T-cell (primary cell): ENCODE measurements at places on chromosomes 5 and 9. TPM values are rescaled to one million over a fixed set of nuclear protein-coding genes. Genes with fewer than 3 reads are reported as not detected.

GRCh38 chr5:23139338-23140171 is 286.4 kb upstream of the CDH12 start:
- no peak for DNase-seq

The DNM1 gene
- total RNA-seq, result 1.3 TPM

The RANBP17 gene
- 0.41 TPM for total RNA-seq

GRCh38 chr9:109439378-109440116 is 58.6 kb downstream of the PTPN3 start:
- no peak for DNase-seq

The TICAM2 gene
- total RNA-seq, result 1.3 TPM

The ARID3C gene
- not detected for total RNA-seq

DNA sequence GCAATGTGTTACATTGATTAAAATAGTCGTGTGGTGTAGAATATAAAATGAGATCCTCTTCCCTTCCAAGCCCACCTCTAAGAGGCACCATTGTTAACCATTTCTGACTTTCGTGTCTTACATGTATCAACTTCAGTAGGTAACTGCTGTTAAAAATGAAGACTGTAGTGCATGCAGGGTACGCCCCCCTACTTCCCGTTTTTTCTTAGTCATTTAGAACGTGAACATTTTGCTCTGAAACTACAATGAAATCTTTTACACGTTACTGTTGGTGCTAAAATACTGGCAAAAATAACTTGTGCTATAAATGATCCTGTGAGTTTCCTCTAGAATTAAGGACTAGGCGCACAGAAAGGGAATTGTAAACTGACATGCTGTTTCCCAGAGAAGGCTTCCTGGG is 41.5 kb downstream of the WNK2 start:
- DNase-seq, result no peak

DNA sequence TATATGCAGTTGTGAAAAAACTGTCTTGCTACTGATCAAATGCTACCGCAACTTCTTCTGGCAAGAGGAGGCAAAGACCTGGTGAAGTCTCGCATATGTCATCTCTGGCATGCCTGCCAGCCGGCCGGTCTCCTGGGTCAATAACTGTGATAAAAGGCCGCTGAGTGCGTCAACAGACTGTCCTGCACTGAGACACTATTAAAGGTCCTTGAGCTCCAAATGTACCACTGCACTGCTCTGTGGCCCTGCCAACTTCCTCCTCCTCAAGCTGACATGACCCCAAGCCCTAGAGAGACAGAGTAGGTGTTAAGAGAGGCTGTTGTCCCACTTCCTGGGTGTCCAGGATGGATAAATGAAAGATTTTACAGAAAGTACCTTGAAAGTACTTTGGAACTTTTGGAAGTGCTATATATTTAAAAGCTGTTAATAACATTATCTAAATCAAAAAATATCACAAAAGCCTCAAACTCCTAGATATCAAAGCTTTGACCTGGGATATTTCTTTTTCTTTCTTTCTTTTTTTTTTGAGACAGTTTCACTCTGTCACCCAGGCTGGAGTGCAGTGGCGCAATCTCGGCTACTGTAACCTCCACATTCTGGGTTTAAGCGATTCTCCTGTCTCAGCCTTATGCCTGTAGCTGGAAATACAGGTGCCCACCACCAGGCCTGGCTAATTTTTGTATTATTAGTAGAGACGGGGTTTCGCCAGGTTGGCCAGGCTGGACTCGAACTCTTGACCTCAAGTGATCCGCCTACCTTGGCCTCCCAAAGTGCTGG is 31.5 kb downstream of the RAPGEF1 start:
- DNase-seq, result no peak

DNA sequence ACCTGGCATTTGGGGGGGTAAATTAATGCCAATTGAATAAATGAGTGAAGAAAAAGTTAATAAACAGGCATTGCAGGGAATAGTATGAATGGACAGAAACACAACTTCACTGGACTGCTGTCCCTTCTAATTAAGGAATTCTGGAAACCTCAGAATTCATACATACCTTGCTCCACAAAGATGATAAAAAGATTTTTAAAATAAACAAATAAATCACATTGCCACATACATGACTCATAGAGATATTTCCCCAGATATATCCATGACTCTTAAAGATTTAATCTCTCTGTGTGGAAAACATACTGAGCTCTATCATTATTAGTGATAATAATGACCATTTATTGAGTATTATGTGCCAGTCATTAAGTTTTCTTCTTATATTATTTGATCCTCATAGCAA is 469.0 kb upstream of the MEF2C start:
- no peak for DNase-seq

GRCh38 chr9:113381909-113382411 is 5.2 kb upstream of the HDHD3 start:
- no peak for DNase-seq

The OSMR gene
- 0.26 TPM for total RNA-seq

DNA sequence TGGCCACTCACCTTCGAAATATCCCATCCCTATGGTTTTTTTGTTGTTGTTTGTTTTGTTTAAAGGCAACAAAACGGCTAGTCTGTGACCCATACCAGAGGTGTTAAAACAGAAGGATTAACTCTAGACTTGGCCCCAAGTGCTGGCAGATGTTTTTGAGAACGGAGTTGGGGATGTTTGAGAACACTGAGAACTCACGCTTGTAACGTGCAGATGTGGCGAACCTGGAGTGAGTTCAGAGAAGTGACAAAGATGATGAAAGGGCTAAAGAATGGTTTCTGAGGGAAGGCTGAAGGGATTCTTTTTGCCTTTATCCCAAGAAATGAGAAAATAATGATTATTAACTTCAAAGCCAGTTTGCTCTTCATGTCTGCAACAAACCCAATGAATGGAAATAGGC is 286.5 kb downstream of the ZNF608 start:
- DNase-seq, result no peak

DNA sequence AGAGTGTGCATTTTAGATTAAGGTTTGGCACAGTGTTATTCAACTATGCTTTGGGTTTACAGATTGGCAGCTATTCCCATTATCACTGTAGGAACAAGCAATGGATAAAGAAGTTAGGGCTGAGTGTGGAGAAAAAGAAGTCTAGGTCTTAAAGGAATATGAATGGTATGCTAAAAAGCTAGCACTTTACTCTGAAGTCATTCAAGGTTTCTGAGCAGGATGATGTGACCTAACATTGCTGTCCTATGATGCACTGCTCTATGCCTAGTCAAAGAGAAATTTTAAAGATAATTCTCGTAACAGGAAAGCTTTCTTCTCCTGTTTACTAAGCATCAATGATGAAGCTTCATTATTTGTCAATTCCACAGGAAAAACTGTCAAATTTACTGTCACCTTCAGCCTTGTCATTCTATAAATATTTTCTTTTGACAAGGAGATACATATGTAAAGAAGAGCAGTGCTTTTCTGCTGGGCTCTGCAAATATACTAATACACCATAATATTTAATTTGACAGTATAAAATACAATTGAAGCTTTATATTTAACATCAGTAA is 476.1 kb upstream of the PTPRD start:
- DNase-seq, result no peak

DNA sequence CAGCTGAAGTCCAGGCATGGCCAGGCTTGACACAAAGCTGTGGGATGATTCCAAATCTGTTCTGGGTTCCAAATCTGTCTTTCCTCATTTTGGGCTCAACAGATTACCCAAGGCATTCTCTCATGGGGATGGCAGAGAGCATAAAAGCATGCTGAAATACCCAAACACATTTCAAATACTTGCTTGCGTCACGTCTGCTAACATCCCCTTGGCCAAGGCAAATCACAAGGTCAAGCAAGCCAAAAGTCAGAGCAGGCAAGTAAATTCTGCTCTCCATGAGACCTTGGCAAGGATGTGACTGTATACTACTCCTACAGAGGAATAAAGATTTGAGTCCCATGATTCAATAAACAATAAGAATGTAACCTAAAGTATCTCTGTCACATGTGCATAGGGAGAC is 306.7 kb downstream of the EPB41L4A start:
- no peak for DNase-seq

- no peak for DNase-seq
These were observed 7.3 kb upstream of the TENT4A start for GRCh38 chr5:6705959-6706358.

GRCh38 chr5:123807177-123807945 is 295.4 kb downstream of the CSNK1G3 start:
- DNase-seq, result no peak

- DNase-seq, result no peak
These were observed 166.4 kb downstream of the PAM start for GRCh38 chr5:102921341-102922044.

The PRLR gene
- not detected for total RNA-seq

GRCh38 chr5:59842999-59843398 is 50.5 kb downstream of the PDE4D start:
- DNase-seq, result no peak

DNA sequence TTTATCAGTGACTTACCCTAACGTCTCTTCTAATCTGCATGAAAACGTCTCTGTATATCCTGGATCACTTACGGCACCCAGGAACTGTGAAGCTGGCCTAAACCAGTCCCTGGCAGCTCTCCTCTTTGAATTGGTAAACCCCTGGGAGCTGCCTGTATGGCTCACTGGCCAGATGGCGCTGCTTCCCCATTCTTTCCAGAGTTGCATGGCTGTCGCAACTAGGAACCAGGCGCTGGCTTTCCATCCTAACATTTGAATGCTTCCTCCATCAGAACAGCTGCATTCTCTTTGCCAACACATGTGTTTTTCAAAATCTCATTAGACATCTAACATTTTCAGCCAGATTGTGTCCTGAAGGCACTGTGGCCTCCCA is 8.0 kb upstream of the PCA3 start:
- DNase-seq, result no peak

DNA sequence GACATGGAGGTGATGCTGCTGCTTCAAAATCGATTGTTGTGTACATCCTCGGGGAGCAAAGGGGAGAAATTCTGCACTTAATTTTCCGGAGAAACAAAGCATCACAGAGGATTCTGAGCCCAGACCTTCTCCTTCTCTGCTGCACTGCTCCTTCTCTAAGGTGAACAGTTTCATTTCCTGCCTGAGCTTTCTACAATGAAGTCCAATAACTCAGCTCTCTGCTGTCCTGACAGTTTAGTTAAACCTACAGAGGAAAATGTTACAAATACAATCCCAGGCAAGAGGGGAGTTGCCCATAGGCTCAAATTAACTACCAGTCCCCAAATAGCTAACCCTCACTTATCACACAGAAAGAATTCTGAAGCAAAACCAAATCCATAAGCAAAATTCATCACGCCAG is 206.3 kb downstream of the EFNA5 start:
- no peak for DNase-seq

- DNase-seq, result no peak
These were observed 135.9 kb downstream of the GABRB2 start for GRCh38 chr5:161410640-161411039.

GRCh38 chr9:95903398-95903797 is 27.9 kb downstream of the ERCC6L2 start:
- DNase-seq, result no peak

- DNase-seq, result no peak
These were observed 121.9 kb downstream of the FGF18 start for GRCh38 chr5:171541341-171541776.

GRCh38 chr5:136192526-136193321 is at the start of gene SMIM32:
Gene SMIM32 (minus strand): TSS chr5:136193162. CDS start chr5:136192524, 638 bp downstream.
- no peak for DNase-seq

- peak; percentile 50 for DNase-seq
These were observed 1.0 kb downstream of the FOXE1 start for GRCh38 chr9:97853844-97854695.

GRCh38 chr5:153717287-153717686 is 226.8 kb downstream of the GRIA1 start:
- no peak for DNase-seq

The TEX48 gene
- not detected for total RNA-seq

DNA sequence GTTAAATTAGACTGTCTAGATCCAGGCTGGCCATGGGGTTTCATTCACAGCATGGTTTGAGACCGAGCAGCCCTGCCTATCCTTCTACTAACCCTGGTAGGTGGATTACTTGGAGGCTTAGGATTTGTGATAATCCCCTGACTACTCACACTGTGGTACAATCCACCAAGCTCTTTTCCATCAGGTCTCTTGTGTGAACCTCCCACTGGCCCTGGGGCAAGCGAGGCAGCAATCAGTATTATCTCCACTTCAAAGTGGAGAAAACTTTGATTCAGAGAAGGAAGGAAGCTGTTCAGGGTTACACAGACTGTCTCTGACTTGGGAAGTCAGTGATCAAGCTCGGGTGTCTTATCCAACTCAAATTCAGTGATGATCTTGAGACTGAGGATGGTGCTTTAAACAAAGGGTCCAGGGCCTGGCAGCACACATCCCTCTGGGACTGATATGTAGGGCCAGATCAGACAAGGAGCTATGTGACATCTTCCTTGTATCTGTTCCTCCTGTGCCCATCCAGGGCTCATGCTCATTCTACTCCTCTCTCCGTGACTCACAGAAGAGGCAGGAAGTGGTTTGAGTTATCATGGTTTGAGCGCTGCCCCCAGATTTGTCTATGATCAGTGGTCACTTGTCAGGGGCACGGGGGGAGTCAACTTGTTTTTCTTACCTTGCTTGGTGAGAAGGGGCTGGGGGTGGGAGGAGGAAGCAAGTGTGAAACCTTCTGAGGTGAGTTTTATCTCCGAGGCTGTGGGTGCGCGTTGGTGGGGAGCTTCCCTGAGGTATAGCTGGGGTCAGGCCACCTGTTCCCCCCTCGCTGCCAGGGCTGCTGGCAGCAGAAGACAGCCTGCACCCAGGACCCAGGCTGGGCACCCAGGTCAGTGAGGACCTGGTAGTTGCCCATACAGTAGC is 48.6 kb downstream of the RGS3 start:
- DNase-seq, result peak; percentile 62

- DNase-seq, result no peak
These were observed 24.4 kb upstream of the ZNF366 start for GRCh38 chr5:72531496-72532190.

DNA sequence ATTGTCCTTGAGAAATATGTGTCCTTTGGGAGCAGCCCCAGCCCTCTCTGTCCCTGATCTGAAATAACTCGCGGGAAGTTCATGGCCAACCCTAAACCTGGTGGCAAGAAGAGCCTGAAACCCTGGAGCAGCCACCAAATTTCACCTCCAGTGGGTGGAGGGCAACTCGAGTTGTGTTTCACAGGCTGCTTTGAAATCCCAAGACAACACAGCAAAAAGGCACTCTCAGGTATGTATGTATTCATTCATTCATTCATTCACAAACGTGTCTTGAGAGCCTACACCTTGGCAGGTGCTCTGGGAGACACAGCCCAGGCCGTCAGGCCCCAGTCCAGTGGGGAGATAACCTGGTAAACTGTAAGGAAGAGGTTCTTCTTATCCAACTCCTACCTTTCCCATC is 35.7 kb upstream of the ALDH1B1 start:
- DNase-seq, result no peak

GRCh38 chr5:122770477-122770876 is 4.4 kb upstream of the SNX2 start:
- DNase-seq, result no peak

- DNase-seq, result no peak
These were observed 910 bp upstream of the GARNL3 start for GRCh38 chr9:127263664-127264063.
